ENCODE measurements at places on chromosomes 1 and 21.

GRCh38 chr1:18565321-18565720 lies 65.3 kb upstream of the PAX7 start:
- no peak for DNase-seq

DNA sequence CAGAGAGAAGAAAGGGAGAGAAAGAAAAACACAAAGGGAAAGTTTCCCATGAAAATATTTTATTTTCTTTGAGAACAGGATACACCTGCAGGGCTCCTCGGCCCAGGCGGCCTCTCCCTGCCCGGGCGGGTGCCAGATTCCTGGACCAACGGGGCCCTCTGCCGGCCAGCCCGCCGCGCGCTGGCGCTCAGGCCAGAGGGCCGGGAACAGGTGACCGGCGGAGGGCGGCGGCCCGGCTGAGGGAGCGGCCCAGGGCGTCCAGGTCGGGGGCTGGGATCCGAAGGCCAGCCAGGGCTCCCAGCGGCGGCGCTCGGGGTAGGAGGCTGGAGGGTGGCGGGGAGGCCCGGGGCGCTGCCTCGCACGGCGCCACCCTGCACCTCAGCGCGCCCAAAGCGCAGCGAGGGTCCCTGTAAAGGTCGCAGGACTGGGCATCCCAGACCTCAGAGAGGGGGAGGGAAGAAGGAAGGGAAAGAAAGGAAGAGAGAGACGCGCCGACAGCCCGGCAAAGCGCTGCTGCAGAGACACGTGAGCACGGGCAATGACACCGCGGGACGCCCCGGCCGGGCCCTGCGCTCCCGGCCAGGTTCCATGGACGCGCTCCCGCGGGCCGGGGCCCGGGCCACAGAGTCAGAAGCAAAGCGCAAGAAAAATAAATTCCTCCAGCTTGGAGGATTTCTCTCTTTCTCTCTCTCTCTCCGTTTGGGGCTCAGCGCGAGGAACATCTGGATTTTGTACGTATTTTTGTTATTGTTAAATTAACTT lies 927 bp downstream of the WNT9A start:
- DNase-seq: peak; percentile 67

DNA sequence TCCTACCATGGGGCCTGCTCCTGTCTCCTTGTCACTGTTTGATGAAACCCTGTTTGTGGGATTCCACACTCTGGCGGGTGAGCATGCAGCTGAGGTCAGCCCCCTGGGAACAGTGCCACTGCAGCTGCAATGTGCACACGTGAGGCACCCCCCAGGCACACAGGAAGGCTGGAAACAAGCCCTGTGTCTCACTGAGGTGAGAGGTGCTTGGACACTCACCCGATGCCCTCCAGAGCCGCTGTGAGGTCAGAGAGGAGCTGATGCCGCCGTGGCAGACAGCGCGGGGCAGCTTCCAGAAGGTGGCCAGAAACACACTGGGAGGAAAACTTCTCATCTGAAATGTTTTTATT lies 49.7 kb downstream of the SLX9 start:
- no peak for DNase-seq

DNA sequence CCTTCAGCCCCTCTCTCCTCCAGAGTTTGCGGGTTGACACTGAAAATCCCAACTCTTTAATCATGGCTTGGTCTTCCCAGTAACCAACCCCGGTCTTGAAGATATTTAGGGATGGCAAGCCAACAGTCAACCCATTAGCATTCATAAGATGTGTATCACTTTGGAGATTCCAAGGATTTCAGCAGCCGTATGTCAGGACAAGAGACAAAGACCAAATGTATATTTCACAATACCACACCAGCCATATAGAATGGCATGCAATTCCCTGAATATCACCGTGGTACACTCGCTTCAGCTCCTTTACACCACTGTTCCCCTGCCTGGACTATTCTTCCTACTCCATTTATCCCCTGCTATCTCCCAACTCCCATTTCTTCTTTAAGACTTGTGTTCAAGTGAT lies 109.2 kb downstream of the CSMD2 start:
- DNase-seq: no peak

DNA sequence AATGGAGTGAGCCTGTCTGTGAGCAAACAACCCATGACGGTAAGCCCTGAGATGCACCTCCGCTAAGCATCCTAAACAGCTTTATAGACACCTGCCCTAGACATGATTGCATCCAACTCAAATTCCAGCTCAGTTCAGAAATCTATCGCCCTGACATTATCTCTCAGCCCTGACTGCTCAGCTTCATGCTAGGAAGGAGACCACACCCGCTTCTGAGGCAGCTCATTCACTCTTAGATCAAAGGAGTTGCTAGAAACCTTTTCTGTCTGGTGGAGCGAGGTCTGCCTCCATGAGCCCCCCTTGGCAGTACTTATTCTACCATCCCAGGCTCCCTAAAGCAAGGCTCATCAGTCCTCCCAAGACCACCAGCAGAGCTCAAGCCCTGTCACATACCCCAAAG lies 17.0 kb downstream of the IL10RB start:
- no peak for DNase-seq

Data from COR-L47 (cell line).